ENCODE measurements at places on chromosomes 6 and 20.

DNA sequence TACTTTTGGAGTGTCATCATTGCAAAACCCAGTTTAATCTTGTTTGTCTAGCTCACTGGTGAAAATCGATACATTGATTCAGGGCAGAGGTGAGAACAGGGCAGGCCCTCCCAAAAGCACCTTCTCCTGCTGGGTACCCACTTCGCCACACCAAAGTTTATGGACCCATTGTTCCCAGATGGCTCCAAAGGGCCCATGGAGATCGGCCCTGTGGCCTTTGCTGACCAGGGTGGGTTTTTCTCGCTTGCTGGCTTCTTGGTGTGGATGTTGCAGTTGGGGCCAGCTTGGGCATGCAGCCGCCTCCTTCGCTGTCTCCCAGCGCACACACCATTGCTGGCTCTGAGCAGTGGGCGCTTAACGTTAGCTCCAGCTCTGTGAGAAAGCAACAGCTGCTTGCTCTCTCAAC is 178.1 kb upstream of the PDE10A start:
- DNase-seq: no peak

DNA sequence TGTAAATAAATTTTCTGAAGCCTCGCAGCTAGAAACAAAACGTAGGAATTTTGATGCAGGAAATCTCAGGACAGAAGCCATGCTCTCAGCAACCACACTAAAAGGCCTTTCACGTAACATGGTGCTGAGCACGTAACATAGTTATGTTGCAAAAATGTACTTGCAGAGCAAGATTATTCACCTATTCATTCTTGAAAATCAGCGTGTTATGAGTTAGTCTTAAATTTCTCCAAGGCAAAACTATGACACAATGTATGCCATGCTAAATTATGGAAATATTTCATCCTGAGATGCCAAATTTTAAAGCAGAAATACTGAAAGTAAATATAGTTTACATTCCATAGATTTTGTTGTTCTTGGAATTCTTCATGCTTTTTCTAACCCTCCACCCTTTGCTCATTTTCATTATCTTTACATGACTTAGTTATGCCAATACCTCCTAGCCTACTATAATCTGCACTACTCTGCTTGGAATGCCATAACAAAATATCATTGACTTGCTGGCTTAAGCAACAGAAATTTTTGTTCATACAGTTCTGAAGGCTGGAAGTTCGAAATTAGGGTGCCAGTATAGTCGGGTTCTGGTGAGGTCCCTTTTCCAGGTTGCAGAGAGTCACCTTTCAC is 179.8 kb upstream of the BMP5 start:
- no peak for DNase-seq

DNA sequence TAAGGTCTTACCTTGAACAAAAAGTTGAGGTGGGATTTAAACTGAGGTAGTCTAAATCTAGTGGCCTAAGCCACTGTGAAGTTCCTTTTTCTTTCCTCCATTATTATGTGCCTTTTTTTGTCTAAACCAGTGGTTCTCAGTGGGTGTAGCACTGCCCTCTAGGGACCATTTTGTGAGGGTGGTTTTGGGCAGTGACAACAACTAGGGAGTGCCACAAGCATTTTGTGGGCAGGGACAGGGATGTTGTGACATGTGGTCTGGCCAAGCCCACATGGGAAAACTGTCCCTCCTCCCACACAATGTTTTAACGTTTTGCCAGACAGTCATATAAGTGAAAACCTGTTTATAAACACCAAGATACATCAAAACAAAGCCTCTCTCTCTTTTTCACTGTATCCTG is 899.4 kb upstream of the FLRT3 start:
- no peak for DNase-seq

DNA sequence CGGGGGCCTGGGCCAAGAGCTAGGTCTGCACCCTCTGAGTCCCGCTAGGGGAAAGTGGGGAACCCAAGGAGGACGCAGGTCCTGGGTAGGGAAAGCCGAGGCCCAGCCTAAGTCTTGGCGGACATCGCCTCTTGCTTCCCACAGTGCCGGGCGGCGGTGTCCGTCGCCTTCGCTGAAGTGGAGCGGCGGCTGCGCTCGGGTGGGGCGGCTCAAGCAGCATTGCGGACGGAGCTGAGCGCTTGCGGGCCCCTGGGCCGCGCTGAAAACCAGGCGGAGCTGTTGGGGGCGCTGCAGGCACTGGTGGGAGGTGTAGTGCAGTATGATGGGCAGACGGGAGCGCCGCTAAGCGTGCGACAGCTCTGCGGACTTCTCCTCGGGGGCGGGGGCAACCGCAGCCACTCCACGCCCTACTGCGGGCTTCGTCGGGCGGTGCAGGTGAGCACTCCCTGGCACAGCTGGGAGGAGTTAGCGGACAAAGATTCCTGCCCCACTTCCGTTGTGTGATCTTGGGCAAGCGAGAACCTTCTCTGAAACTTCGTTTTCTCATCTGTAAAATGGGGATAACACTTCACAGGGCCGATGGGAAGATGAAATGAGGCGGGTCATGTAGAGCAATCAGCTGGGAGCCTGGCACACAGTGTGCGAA is 4.2 kb downstream of the PRSS16 start:
- DNase-seq: peak; percentile 14

- DNase-seq: no peak
These were observed 23.9 kb downstream of the ZNF337 start for GRCh38 chr20:25672659-25673235.

Data from stimulated activated CD4-positive, alpha-beta T cell treated with anti-CD3 and anti-CD28 coated beads, Interleukin-1b, Interleukin-23, amount 100 ng/mL, for 1 hour (primary cell).